ENCODE measurements at places on chromosomes 1 and 21. TPM values are rescaled to one million over a fixed set of nuclear protein-coding genes. Genes with fewer than 3 reads are reported as not detected.

The UCK2 gene
- 215 TPM for total RNA-seq

The INKA2 gene
- total RNA-seq, result 1.6 TPM

The FAM177B gene
- total RNA-seq, result 0.57 TPM

DNA sequence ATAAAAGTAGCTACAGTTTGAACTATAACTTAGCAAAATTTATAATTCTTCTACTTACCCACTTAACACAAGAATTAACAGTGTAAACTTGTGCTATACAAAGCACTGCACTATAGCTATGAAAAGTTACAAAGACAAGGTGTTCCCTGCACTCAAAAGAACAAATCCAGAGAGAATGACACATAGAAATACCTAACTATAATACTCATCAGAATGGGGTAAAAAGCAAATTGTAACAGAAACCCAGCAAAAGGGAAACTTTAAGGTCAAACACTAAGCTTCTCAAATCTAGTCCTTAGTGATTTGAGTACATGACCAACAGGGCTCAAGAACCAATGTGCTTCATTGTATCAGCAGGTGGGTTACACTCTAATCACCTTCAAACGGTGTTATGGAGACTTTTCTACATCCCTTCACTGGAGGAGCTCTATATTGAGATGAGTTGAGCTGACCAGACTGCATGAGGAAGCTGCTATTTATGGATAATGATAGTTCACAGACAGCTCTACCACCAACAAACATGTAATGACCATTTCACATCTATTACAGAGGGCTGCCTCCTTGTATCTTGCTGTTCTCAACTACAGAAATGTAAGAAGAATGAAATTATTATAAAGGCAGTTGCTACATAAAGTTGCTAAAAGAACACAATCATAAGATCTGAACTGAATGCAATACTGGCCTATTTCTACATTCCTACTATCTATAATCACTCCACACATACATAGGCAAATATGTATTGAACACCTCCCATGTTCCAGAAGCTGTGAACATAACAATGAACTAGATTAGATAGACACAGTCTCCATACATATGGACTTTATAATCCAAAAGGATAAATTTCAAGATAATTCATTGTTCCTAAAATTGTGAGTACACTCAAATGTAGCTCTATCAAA, 47.6 kb downstream of the PIK3R3 start:
- DNase-seq, result no peak

GRCh38 chr1:20891091-20891490, 104.0 kb upstream of the HP1BP3 start:
- DNase-seq, result no peak

GRCh38 chr21:31351960-31352359, 7.9 kb upstream of the TIAM1 start:
- peak; percentile 30 for DNase-seq

GRCh38 chr1:18344755-18345154, 136.0 kb upstream of the KLHDC7A start:
- no peak for DNase-seq

- no peak for DNase-seq
Observed at GRCh38 chr1:61299463-61299862, 217.1 kb downstream of the NFIA start.

GRCh38 chr1:172487550-172487949, 43.7 kb upstream of the PIGC start:
- DNase-seq, result no peak

GRCh38 chr1:77796695-77797405, 17.4 kb downstream of the MIGA1 start:
- DNase-seq, result no peak

GRCh38 chr1:20108366-20109123, 10.8 kb downstream of the PLA2G2D start:
- DNase-seq, result no peak

DNA sequence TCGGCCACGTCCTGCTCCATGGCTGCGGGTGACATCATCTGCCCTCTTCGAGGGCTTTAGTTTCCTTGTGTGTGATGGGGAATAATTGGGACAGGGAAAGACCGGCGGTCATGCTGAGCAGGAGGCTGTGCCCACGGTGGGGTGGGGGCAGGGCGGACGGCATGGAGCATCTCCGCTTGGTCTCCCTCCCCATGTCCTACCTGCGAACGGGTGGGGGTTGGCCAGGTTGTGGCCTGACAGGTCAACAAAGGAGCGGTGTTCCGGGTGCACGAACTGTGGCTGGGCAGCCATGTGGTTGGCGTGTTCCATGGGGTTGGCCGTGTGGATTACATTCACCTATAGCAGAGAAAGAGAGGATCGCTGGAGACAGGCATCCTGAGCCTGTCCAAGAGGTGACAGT, 80.0 kb downstream of the PIK3CD start:
- DNase-seq, result no peak

GRCh38 chr1:222867316-222867715, 52.5 kb downstream of the DISP1 start:
- no peak for DNase-seq

DNA sequence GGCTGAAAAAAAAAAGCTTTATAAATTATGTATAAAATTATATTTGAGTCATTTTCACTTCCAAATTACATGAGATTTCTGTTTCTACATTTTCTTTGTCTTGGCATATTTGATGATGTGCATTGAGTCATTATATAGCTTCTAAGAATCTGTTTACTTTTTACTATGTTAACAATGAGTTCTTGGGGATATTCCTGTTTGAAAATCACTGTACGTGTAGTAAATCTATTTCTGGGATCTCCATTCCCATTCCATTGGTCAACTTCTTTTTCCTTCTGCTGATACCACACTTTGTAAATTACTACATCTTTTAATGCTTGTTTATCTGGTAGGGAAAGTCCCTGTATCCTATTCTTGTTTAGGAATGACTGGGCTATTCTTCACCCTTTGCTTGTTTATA, 43.6 kb downstream of the TNFRSF9 start:
- no peak for DNase-seq

GRCh38 chr1:185894791-185895190, 160.6 kb downstream of the HMCN1 start:
- DNase-seq, result no peak

Data from NCI-H460 (cell line).